Activated CD4-positive, alpha-beta T cell treated with anti-CD3 and anti-CD28 coated beads, Interleukin-2, Interleukin-6, amounts not matched to agents 100 ng/mL and 50 ng/mL, durations not matched to agents 16 hours and 8 hours (primary cell): ENCODE measurements at places on chromosomes 3 and 15.

DNA sequence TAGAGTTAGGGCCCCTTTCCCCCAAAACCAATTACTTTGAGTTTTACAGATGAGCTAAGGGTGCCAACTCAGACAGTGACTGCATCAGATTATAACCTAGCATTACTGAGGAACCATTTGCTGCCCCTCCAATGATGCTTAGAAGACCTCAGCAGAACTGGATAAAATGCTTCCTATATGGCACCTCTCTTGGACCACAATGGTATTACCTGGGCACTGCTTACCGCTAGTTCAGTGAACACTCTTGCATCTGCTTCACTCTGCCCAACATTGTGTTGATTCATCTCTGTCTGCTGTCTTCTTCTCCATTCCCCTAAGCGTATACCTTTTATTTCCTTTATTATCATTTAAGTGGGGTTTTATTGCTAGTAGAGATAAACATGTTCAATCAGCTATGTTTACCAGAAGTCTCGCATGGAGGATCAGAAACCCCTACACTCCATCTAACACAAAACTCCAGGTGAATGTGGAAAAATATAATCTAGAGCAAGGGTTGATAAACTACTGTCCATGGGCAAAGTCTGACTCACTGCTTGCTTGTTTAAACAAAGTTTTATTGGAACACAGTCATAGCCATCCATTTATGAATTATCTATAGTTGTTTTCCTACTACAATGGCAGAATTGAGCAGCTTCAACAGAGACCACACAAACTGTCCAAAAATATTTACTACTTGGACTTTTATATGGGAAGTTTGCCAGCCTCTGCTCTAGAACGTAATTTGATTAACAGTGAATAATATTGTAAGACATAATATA, 100.2 kb upstream of the PTX3 start:
- DNase-seq, result no peak

DNA sequence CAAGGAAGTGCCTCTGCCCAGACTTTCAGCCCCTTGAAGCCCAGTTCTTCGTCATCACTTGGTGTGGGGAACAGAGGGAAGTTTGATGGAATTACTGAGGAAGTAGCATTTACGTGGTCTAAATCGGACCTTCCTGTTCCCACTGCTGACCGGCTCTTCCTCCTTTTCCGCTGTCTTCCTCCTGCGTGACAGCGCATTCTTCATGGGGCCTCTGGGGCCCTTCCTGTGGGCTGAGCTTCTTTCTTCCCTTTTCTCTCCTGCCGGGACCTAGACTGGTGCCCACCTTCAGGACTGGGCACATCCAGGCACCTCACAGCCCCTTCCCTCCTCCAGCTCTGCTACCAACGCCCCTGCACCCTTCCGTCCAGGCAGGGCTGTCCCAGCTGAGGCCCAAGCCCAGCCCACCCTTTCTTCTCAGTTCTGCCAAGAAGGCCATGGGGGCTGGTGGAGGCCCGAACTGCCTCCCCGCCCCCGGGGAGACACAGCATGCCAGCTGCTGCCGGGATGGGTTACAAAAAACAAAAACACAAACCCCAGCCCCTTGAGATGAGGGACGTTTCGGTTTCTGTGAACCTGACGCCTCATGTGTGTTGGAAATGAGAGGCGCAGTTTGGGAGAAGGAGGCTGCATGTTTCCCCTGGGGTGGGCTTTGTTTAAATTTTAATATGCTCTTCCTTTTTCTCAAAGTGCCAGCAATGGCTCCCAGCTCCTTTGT, 19.1 kb downstream of the ZNF710 start:
- DNase-seq, result no peak

DNA sequence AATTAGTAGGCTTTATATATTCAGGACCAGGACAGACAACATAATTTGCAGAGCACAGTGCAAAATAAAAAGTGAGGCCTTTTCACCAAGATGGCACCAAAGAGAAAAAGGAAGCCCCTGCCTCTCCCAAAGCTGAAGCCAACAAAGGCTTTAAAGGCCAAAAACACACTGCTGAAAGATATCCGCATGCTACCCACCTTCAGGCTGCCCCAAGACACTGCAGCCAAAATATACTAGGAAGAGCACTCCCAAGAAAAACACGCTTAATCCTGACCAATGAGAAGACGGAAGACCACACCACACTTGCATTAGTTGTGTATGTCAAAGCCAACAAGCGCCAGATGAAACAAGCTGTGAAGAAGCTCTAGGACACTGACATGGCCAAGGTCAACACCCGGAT, 38.0 kb downstream of the PIK3CB start:
- no peak for DNase-seq

DNA sequence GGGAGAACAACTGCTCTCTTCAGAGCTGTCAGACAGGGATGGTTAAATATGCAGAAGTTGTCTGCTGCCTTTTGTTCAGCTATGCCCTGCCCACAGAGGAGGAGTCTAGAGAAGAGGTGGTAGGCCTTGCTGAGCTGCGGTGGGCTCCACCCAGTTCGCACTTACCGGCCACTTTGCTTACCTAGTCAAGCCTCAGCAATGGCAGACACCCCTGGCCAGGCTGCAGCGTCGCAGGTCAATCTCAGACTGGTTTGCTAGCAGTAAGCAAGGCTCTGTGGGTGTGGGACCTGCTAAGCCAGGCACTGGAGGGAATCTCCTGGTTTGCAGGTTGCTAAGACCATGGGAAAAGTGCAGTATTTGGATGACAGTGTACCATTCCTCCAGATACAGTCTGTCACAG, 12.3 kb upstream of the TMEM45A start:
- DNase-seq, result no peak

DNA sequence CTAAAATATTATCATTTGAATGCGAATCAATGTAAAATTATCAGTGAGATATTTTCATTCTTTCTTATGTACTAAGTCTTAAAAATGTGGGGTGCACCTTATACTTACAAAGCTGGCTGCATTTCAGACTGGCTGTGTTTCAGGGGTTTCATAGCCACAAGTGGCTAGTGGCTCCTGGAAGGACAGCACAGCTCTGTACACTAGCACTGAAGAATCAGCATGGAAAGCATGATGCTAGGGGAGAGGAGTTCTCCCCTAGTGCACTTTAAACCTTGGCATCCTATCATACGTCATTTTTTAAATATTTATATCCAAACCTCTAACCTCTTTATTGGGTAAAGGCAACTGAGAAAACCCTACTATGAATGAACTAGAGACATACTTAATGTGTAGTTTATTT, 66.4 kb downstream of the ECT2 start:
- no peak for DNase-seq
